Activated CD4-positive, alpha-beta T cell treated with anti-CD3 and anti-CD28 coated beads, Interleukin-2, amount 50 U/mL, for 4 hours (primary cell): ENCODE measurements at places on chromosomes 5 and 9.

- no peak for DNase-seq
These were observed at the start of gene ZNF618 for GRCh38 chr9:113876151-113876992. Gene ZNF618 (plus strand): TSS chr9:113876309. CDS start chr9:113876381, 72 bp downstream.

GRCh38 chr9:3525096-3525835 lies 535 bp downstream of the RFX3 start:
- no peak for DNase-seq

DNA sequence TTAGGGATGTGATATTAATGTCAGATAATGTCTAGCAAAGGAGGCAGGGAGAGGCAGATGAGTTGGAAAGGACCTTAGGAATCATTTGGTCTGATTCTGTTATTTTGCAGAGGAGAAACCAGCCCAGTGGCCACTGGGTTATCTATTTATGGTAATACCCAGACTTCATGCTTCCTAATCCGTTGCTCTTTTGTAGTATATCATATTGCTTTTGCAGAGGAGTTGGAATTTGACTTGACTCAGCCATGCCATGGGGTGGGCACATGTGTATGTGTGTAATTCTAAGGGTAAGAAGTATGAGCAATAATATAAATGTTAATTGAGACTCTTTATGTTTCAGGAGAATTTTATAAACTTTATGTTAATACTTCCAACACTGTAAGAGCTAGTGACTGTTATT lies 7.3 kb downstream of the GPR21 start:
- DNase-seq, result no peak

DNA sequence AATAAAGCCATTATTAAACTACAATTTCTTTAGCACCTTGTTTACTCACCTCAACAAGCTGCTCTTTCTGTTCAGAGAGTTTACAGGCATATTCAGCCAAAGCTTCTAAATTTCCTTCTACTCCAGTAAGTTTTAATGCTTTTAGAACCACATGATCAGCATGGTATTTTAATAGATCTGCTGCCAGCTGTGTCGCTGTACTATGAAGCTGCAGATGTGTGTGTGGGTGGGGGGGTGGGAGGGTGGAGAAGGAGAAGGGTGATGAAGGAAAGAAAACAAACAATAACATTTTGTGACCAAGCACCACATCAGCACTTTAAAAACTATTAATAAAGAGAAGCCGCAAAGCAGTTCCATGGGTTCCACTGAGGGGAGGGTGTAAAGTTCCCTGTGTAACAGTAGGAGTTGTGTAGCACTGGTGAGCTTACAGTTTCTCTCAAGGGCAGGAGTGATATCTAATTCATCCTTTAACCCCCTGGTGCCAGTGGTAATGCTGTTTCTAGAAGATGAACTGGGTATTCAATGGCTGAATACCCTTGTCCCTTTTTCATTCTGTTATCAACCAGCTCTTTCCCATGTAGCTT lies 38.5 kb downstream of the ABITRAM start:
- DNase-seq, result no peak

GRCh38 chr9:132162764-132163456 lies 1.1 kb downstream of the NTNG2 start:
- DNase-seq, result no peak

GRCh38 chr9:34732886-34733285 lies 22.9 kb upstream of the CCL21 start:
- no peak for DNase-seq

GRCh38 chr5:138177941-138178515 lies 402 bp downstream of the BRD8 start:
- DNase-seq, result no peak

DNA sequence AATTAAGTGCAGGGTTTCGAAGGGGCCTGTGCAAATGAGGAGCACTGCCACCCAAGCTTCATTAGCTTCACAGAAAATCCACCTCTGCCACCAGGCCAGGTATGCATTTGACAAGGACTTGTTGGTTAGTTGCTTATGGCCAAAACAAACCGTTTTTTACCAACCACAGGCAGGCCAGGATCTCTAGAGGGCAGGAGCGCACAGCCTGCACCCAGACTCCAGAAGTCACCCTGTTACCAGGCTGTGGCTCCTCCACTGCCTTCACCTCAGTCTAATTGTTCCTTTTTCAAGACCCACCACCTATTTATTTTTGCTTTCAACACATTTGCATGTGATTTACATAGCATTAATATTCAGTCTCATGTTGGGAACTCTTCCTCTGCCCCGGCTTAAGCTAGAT lies 78.3 kb upstream of the HSPA9 start:
- DNase-seq, result no peak

DNA sequence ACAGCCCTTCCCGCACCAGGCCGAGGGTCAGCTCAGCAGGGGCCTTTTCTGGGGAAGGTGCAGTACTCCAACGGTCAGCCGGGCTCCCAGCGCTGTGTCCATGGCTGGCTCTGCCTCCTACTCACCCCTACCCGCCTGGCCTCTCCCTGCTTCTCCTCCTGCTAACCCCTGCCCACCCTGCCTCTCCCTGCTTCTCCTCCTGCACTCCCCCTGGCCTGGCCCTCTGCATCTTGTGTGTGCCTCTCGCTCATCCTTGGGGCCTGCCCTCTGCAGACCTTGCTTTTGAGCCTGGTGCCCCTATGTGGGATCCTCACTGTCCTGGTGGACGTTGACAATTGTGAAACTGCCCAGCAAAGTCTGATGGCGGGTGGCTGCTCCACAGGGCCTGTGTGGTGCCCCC lies 274.6 kb upstream of the IRX2 start:
- DNase-seq, result no peak

- no peak for DNase-seq
These were observed 22.4 kb upstream of the TNFAIP8 start for GRCh38 chr5:119333421-119333851.

GRCh38 chr5:148799737-148800527 lies 26.5 kb upstream of the ADRB2 start:
- DNase-seq, result no peak

DNA sequence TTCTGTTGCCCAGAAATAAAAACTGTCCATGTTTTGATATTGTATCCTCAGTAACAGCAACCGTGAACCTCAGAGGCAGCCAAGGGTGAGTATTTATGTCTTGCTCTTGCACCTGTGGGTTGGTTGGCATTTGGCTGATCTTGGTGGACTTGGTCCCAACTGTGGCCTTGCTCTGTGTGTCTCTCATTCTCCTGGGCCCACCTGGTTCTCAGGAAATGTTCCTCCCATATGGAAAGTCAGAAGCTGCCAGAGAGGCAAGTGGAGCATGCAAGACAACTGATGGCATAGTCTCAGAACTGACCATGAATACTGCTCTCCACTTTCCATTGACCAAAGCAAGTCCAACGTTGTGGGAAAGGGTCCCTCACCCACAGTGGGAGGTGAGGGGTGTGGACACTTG lies 13.6 kb upstream of the NINJ1 start:
- no peak for DNase-seq

DNA sequence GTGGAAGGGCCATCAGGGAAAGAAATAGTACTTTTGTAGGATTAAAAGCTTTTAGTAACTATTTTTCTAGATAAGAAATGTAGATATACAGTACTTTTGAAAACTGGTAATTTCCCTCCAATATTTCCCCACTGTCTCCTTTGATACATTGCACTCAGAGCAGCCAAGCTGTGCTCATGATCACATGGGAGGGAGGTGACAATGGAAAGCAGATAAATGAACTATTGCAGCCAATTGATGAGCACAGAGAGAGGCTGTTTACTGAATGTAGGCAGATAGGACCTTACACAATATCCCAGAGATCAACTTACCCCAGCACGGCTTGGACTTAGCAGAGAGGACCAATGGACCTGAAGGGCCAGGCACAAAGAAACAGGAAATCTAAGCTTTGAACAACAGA lies 178.0 kb upstream of the NREP start:
- no peak for DNase-seq

DNA sequence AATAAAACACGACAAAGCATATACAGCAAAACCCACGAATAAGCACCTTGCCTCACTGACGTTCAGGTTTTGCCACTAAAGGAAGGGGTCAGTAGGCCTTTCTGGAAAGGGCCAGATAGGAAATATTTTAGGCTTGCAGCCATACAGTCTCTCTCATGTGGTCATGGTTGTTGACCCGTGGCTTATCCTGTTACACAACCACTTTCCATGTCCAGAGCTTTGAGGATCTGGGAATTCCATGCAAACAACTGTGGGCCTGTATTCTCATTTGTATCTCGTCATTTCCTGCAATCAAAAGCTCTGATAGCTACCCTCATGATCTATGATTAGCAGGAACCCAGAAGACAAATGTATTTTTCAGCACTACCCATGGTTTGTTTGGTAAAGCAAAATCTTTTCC lies 108.3 kb downstream of the DRD1 start:
- no peak for DNase-seq

- DNase-seq, result no peak
These were observed 72.7 kb upstream of the RGMB start for GRCh38 chr5:98700730-98701129.

- no peak for DNase-seq
These were observed 61.9 kb downstream of the WWC1 start for GRCh38 chr5:168353216-168353957.
